ENCODE measurements at places on chromosomes 7 and 10. TPM values are rescaled to one million over a fixed set of nuclear protein-coding genes. Genes with fewer than 3 reads are reported as not detected.

GRCh38 chr10:70381471-70382421, 679 bp downstream of the LRRC20 start:
- DNase-seq: no peak

- no peak for DNase-seq
These were observed 35.9 kb upstream of the WIPF3 start for GRCh38 chr7:29770371-29770770.

GRCh38 chr7:6209340-6209739, 63.1 kb downstream of the CYTH3 start:
- peak; percentile 69 for DNase-seq

GRCh38 chr10:77501152-77501845, 136.3 kb downstream of the KCNMA1 start:
- no peak for DNase-seq

GRCh38 chr7:77504951-77505350, 32.1 kb upstream of the PTPN12 start:
- DNase-seq: no peak

- DNase-seq: no peak
These were observed 85.1 kb downstream of the FAM204A start for GRCh38 chr10:118256825-118257570.

DNA sequence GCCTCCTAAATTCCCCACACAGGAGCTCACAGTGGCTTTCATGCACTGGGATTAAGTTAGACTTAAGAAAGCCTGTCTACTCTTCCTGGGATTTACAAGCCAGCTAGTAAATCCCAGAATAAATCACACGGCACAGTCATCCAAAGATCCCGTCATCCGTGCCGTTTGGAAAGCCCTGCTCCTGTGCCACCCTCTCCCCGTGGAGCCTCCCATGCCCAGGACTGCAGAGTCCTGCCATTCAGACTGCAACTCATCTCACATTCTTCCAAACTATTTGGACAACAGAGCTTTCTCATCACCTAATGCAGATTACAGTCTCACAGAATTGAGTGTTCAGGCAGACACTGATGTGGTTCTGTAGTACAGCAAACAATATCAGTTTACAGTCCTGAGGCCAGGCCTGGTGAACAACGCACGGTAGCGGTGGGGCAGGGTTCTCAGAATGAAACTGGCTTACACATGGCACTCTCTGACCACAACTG, 166.5 kb downstream of the EGFR start:
- no peak for DNase-seq

DNA sequence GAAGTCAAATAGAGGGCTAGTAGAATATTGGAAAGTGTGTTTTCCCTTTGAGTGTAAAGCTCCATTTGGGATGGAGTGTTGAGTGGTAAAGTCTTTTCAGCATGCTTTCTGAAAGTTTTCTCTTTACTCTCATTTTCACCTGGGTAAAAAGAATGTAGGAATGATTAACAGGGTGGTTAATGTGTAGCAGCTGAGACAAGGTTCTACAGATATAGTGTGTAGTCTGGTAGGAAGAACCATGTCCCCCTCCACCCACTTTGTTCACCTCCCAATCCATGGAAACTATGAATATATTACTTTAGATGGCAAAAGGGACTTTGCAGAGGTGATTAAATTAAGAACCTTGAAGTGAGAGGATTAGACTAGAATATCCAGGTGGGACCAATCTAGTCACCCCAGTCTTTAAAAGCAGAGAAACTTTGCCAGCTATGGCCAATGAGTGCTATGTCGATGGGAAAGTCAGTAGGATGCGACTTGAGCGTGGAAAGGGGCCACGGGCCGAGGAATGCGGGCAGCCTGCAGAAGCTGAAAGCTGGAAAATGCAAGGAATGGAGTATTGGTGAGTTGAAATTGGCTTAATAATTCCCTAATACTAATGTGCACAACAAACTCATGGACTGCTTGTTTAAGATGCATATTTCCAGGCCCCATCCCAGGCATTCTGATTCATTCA, 166.3 kb upstream of the AHR start:
- DNase-seq: no peak

GRCh38 chr7:7099584-7100014, 82.7 kb upstream of the C1GALT1 start:
- DNase-seq: peak; percentile 36

DNA sequence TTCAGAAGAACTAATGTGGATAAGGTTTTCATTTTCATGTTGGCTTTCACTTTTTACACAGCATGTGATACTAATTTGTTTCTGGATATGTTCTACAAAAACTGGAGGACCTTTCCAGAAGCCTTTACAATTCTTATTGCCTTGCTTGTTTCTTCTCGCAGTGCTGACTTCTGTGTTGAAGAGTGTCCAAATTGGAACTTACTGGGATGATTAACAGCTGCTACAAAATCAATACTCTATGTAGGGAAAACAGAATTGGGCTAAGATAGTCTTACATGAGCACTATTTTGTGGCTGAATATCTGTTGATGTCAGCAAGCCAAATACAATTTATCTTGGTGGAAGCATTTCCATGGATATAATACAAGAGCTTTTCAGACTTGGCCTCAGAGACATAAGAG, 351.2 kb downstream of the DGKB start:
- no peak for DNase-seq

DNA sequence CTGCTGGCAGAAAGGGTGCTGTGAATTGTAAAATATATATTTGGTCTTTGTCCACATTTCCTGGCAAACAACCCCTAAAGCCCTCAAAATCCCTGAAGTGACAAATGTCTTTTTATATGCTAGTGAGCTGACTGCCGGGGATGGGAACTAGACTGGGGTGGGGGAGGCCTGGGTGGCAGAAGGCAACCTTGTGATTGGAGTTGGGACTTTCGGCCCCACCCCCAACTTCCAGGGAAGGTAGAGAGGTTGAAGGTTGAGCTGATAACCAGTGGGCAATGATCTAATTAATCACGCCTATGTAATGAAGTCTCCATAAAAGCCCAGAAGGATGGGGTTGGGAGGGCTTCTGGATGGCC, 2.7 kb downstream of the EPHA1 start:
- no peak for DNase-seq

Gene FAM180A
- polyA plus RNA-seq: 0.22 TPM

Gene ABCB4
- polyA plus RNA-seq: 2.2 TPM

Gene CALML3
- 0.08 TPM for polyA plus RNA-seq

Gene SMO
- 27.9 TPM for polyA plus RNA-seq

Gene CFAP58
- polyA plus RNA-seq: 1.1 TPM
